A172 (cell line): ENCODE measurements at places on chromosomes 2 and 18. TPM values are rescaled to one million over a fixed set of nuclear protein-coding genes. Genes with fewer than 3 reads are reported as not detected.

The NAB1 gene
- 45.5 and 54.8 TPM in 2 replicates for total RNA-seq

The UPP2 gene
- total RNA-seq, result not detected in 2 replicates

The MTCL1 gene
- total RNA-seq, result 33.6 and 39.6 TPM in 2 replicates

The OTOS gene
- total RNA-seq, result not detected in 2 replicates

The ERFE gene
- total RNA-seq, result 25.3 and 31.3 TPM in 2 replicates

The ACKR3 gene
- 1.3 and 1.7 TPM in 2 replicates for total RNA-seq

The SLC20A1 gene
- 112 and 159 TPM in 2 replicates for total RNA-seq

The RAB17 gene
- total RNA-seq, result 1.6 and 4.1 TPM in 2 replicates

The ZNF514 gene
- total RNA-seq, result 3.3 and 8.2 TPM in 2 replicates

The ARHGAP15 gene
- total RNA-seq, result not detected in 2 replicates

The MARCO gene
- total RNA-seq, result not detected in 2 replicates

The CCDC141 gene
- total RNA-seq, result 0.31 TPM in 1 of 2 replicates, not detected in the other

The CCDC178 gene
- total RNA-seq, result not detected in 2 replicates

The SPDYA gene
- 0.10 TPM in 1 of 2 replicates, not detected in the other for total RNA-seq

The MYOM1 gene
- not detected in 2 replicates for total RNA-seq

The TMEM178A gene
- not detected in 2 replicates for total RNA-seq

The CNDP1 gene
- total RNA-seq, result not detected in 2 replicates

The POU3F3 gene
- not detected in 2 replicates for total RNA-seq

The ALPP gene
- total RNA-seq, result 0.84 and 2.1 TPM in 2 replicates

The FEV gene
- not detected in 2 replicates for total RNA-seq

The CPO gene
- total RNA-seq, result not detected in 2 replicates

The CAPN14 gene
- total RNA-seq, result not detected in 2 replicates

The IL1RL2 gene
- total RNA-seq, result not detected in 2 replicates

The OXER1 gene
- not detected in 2 replicates for total RNA-seq

The CKAP2L gene
- total RNA-seq, result 18.0 and 21.0 TPM in 2 replicates

The PDE1A gene
- 1.4 TPM in 1 of 2 replicates, not detected in the other for total RNA-seq

The KIAA2012 gene
- total RNA-seq, result not detected in 2 replicates

The TCF23 gene
- total RNA-seq, result not detected in 2 replicates

The GFPT1 gene
- 31.9 and 39.5 TPM in 2 replicates for total RNA-seq

The PNKD gene
- total RNA-seq, result 68.9 and 78.6 TPM in 2 replicates

The BOLL gene
- total RNA-seq, result not detected in 2 replicates

The PKDCC gene
- 4.8 and 6.4 TPM in 2 replicates for total RNA-seq

The CROCC2 gene
- total RNA-seq, result 0.02 TPM in 1 of 2 replicates, not detected in the other

The IL36A gene
- total RNA-seq, result not detected in 2 replicates

The ENOSF1 gene
- 5.6 and 9.7 TPM in 2 replicates for total RNA-seq

The C2orf81 gene
- total RNA-seq, result 2.3 and 3.5 TPM in 2 replicates

The NTSR2 gene
- not detected in 2 replicates for total RNA-seq

The RTP5 gene
- not detected in 2 replicates for total RNA-seq

The KCNK3 gene
- 0.05 and 0.60 TPM in 2 replicates for total RNA-seq

The RGPD3 gene
- total RNA-seq, result 0.21 and 0.36 TPM in 2 replicates

The RAB6C gene
- not detected in 2 replicates for total RNA-seq

The TRIM54 gene
- 0.96 and 0.98 TPM in 2 replicates for total RNA-seq

The PFN4 gene
- total RNA-seq, result 0.40 and 2.3 TPM in 2 replicates

The ATG16L1 gene
- 42.3 and 53.6 TPM in 2 replicates for total RNA-seq

The PLCL1 gene
- total RNA-seq, result not detected in 2 replicates

The FLACC1 gene
- not detected in 2 replicates for total RNA-seq
